Hair follicular keratinocyte (primary cell): ENCODE measurements at places on chromosomes 3 and 15. TPM values are rescaled to one million over a fixed set of nuclear protein-coding genes. Genes with fewer than 3 reads are reported as not detected.

Gene ADPRH
- 1.5 TPM in 2 replicates for total RNA-seq

Gene CELSR3
- total RNA-seq, result 1.0 and 1.1 TPM in 2 replicates

Gene KBTBD8
- 2.0 and 3.8 TPM in 2 replicates for total RNA-seq

Gene CCDC191
- total RNA-seq, result 0.91 and 1.8 TPM in 2 replicates

Gene TM4SF18
- total RNA-seq, result 0.46 TPM in 1 of 2 replicates, not detected in the other

Gene BLM
- total RNA-seq, result 3.0 and 9.9 TPM in 2 replicates

Gene MYZAP
- total RNA-seq, result 0.15 and 3.4 TPM in 2 replicates
